ENCODE measurements at places on chromosomes 5 and 9.

DNA sequence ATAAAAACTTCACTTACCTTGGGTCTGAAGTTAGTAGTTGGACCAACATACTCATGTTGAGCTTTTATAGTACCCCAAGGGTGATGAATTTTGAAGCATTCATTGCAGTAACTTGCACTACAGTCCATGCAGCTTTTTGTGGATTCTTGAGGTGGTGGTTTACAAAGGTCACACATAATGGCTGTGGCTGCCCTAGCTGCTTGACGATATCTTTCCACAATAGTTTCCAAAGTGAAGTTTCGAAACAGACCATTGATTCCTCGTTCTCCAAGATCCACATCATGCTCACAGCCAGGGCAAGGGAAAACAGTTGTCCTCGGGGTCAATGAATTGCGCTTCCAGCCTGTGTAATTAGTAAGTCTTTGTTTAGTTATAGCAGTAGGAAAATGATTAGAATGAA lies 22.7 kb downstream of the TRIM36 start:
- no peak for DNase-seq

- DNase-seq = no peak
These were observed 2.3 kb upstream of the HEMGN start for GRCh38 chr9:97940233-97940632.

DNA sequence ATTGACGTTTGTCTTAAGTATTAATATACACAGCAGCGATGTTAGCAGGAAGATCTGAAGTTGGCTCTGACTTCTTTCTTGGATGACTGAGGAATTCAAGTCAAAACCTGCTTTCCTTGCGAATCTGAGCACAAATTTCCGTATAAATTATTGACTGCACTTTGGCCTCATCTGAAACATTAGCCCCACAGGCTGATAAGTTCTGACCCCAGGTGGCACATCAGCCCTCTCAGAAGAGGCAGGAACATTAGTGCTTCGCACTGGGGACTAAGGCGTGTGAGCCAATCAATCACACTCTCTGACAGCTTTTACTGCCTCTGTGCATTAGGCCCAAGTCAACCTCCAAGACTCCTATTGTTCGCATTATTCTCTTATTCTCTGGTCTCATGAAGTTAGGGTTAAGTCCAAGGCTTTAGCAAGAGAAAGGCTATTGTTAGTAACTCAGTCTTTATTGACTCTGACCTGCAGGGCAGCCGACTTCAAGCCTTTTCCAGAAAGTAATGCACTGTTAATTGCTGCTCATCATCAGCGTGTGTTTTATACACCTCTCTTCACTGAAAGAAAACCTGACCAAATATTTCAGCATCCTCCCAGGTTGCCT lies 84.2 kb downstream of the ZNF608 start:
- DNase-seq = no peak

- no peak for DNase-seq
These were observed 280.0 kb downstream of the GAS1 start for GRCh38 chr9:86667307-86667706.

GRCh38 chr5:83493644-83494043 lies 22.1 kb downstream of the VCAN start:
- DNase-seq = no peak

- no peak for DNase-seq
These were observed 8.4 kb downstream of the SPEF2 start for GRCh38 chr5:35626108-35626507.

GRCh38 chr9:1100945-1101344 lies 50.8 kb downstream of the DMRT2 start:
- DNase-seq = no peak

DNA sequence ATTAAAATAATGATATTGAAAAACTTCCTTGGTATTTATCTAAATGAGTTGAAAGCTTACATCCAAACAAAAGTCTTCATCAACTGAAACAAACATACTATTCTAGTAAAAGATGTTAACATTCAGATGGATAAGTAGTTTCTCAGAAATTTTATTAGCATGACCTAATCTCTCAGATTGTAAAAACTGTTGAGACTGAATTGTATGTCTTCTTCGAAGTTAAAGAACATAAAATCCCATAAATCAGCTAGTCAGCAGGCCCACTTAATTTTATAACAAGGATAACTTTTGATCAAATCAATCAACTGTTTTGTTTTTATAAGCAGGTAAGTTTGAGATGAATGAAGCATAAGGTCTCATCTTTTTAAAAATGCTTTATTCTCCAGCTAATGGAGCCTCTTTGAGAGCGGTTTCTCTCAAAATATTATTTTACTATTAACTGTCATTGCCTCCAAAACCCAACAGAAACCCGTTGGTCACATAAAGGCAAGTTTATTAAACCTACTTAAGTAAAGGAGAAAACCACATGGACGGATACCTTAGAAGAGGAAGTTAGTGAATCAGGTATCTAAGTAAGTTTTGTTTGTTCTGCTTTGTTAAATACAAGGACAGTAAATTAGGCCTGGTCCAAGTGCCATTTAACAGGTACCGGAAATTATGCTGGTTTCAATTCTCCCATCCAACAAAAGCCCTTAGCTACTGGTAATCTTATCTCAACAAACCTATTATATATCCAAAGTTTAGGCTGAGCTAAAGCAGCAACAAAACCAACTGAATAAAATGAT lies 457.0 kb downstream of the PDE4D start:
- no peak for DNase-seq

DNA sequence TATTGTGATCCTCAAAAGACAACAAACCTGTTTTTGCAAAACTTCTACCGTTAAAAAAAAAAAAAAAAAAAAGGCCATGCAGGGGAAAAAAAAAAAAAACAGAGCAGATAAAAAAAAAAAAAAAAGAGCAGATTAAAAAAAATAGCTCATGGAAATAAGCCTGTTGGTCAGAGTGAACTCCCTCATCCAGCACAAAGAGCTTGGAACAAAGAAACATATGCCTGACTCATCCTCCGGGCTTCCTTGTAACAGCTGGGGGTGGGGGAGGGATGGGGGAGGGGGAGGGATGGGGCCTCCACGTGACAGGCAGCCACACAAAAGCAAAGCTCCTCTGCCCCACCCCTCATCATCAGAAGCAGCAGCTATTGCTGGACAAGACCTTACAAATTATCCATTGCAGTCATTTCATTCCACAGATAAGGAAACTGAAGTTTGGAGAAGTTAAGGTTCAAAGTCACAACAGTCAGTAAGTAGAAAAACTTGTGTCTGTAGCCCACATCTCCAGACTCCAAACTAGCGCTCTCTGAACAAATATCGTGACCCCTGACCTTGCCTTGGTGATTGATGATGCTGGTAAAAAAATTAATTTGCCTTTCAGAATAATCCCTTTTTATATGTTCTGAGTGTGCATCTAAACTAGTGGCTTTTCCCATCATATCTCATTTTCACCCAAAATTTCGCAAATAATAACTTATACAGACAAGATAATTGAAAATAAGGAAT lies 38.9 kb downstream of the SLC35D2 start:
- no peak for DNase-seq

GRCh38 chr9:16664211-16664610 lies 206.3 kb downstream of the BNC2 start:
- no peak for DNase-seq

DNA sequence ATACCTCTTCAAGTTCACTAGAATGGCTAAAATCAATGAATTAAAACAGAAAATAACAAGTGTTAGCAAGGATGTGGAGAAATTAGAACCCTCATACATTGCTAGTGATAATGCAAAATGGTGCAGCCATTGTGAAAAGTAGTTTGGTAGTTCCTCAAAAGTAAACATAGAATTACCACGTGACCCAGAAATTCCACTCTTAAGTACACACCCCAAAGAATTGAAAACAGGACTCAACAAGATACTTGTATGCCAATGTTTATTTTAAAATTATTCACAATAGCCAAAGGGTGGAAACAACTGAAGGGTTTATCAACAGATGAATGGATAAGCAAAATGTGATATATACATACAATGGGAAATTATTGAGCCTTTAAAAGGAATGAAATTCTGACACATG lies 70.3 kb downstream of the BARX1 start:
- no peak for DNase-seq

- DNase-seq = no peak
These were observed 107.2 kb downstream of the DRD1 start for GRCh38 chr5:175336781-175337180.

DNA sequence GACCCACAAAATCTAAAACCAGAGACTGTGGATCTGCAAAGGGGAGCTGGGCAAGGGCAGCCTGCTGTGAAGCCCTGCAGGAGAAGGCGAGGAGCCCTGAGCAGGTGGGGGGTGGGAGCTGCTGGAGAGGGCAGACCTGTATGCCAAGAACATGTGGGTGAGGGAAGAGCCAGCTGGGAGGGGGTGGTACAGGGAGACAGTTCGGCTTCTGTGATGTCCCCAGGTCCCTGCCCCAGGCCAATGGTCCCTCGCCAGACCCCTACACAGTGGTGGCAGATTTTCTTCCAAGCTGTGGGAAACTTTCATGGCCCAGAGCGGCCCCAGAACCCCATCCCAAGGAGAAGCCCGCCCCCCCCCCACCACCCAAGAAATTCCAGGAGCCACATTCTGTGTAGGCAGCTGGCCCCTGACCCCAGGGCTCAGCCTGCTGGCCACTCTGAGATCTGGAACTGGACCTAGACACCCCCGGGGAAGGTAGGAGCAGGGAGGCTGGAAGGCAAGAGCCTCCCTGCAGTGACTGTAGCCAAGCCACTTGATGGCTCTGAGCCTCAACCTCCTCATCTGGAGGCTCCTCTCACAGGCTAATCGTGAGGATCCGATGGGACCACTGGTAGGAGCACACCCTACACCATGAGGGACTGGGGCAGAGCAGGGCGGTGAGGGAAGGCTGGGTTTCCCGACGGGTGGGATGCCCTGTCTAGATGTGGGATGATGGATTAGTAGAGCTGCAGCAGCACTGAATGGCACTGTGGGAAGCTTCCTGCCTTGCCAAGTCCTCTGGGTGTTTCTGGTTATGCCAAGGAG lies 22.6 kb upstream of the CSF1R start:
- no peak for DNase-seq

GRCh38 chr5:22835686-22836085 lies 17.5 kb downstream of the CDH12 start:
- no peak for DNase-seq

- no peak for DNase-seq
These were observed 107.4 kb downstream of the MCTP1 start for GRCh38 chr5:95177456-95177855.

DNA sequence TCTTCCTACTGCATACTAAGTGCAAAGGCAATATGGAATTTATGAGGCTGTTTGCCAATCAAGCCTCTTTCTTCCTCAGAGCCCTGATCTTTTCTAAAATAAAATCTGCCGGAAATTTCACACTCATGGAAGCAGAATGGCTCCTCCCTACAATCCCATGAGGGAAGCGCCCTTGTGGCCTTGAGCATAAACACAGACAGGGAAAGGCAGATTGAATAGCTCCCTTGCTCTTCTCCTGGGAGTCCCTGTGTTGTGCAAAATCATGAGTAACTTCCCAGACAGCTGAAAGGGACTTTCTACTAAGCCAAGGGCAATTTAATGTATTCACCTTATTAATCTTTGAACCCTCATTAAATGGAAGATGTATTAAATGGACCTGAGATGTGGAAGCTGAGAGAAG lies 226.1 kb upstream of the PIK3R1 start:
- DNase-seq = no peak

DNA sequence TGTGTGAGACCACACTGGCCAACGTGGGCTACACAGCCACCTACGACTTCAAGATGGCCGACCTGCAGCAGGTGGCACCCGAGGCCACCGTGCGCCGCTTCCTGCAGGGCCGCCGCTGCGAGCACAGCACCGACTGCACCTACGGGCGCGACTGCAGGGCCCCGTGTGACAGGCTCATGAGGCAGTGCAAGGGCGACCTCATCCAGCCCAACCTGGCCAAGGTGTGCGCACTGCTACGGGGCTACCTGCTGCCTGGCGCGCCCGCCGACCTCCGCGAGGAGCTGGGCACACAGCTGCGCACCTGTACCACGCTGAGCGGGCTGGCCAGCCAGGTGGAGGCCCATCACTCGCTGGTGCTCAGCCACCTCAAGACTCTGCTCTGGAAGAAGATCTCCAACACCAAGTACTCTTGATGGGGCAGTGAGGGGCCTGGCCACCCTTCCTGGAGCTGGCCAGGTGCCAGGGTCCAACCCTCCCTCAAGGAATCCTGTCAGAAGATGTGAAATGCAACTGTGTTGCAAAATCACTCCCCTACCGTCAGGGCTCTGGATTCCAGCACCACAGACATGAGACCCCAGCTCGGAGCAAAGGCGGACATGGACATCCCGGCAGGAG lies 11.1 kb downstream of the DIPK1B start:
- DNase-seq = no peak

GRCh38 chr5:78726571-78726970 lies 78.0 kb upstream of the LHFPL2 start:
- no peak for DNase-seq

- DNase-seq = no peak
These were observed 52.3 kb downstream of the WDR36 start for GRCh38 chr5:111144352-111144930.

GRCh38 chr5:95984287-95984938 lies 22.8 kb upstream of the ELL2 start:
- DNase-seq = no peak
